ENCODE measurements at places on chromosomes 7 and 10.

- no peak for DNase-seq
Measured at GRCh38 chr10:71040846-71041605, 152.7 kb upstream of the PCBD1 start.

- DNase-seq = no peak
Measured at GRCh38 chr10:100730725-100731406, 14.5 kb upstream of the PAX2 start.

DNA sequence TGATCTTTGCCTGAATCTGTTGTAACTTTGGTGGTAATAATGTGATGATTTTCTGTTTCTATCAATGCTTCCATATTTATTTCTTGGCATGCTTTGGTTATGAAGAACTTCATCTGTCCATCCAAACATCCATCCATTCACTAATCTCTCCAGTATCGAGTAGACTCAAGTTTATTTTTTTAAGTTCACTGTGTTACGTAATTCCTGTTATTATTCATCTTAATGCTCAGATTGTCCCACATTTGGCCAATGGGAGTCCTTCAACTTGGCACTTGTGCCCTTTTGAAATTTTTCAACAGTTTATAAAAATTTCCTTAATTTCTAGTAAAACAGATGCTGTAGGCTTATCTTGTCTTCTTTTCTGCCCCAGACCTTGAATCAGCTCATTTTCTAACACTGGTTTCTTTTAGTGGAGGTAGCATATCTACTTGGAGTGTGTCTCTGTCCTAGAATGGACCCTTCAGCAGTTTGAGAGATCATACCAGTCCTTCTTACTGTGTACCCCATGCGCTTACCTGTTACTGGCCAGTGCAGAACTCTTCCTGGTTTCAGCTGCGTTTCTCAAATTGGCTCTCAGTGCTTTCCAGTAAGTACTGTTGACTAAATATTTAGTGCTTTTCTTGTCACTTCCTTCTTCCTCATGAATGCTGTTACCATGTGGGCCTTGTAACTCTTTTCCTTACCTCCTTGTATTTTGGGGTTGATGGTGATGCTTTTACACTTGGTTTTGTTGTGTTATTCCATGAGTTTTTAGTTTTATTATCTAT lies 100.8 kb downstream of the MLLT10 start:
- DNase-seq = no peak

GRCh38 chr10:125936331-125936730 lies 40.0 kb downstream of the FANK1 start:
- no peak for DNase-seq

- no peak for DNase-seq
Measured at GRCh38 chr10:88755753-88756152, 4.1 kb upstream of the LIPN start.

DNA sequence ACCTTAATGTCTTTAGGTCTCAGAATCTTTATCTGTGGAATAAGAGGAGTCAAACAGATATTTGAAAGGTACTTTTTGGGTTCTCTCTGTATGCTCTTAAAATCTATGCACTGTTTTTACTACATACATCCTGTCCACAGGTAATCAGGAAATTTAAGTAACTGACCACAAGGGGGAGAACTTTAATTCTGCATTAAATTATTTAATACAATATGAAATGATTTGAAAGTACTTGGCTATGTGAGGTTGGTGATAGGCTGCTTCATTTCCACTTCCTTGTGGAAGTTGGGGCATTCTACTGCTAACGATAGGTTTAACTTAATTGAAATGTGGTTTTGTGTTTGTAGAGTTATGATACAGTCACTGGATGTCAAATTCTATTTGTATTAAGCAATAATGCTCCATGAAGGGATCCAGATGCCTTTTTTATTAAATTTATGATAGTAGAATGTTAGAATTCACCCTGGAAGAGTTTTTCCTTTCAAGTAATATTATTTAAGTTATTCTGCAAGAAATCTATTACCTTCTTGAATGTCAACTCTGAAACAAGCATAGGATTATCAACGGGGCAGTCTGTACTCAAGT lies 6.0 kb downstream of the TEX47 start:
- DNase-seq = no peak

- no peak for DNase-seq
Measured at GRCh38 chr7:69301253-69301652, 297.0 kb upstream of the AUTS2 start.

- DNase-seq = no peak
Measured at GRCh38 chr7:55397617-55398016, 32.5 kb downstream of the LANCL2 start.

DNA sequence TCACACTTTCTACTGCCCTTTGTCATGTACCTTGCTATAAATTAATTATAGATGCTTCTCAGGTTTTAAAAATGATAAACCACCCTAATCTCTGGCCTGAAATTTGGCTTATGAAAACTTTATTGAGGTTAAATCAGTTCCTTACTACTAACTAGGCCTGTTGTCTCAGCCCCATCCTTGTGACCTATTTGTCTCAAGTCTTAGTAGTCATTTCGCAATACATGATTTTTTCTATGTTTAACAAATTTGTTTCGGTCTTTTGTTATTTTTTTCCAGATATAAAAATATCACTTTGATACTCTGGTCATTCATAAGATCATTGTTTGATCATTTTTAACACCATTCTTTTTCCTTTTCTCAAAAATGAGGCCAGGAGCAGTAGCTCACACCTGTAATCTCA lies 411.6 kb downstream of the GFRA1 start:
- DNase-seq = no peak

DNA sequence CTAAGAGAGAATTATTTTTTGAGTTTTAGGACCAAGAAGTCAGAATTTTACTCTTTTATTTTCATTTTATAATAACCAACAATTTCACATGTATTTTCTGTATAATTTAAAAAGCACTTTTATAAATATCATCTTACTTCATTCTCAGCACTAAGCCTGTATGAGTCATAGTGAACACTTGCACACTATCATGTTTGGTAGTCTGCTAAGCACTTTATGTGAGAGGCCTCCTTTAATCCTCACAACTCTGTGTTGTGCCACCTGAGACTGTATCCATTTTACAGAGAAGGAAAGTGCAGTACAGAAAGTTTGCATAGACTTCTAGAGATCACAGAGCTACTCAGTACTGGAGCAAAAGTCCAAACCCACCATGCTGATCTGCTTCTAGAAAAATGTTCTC lies 939.6 kb downstream of the NRG3 start:
- no peak for DNase-seq

GRCh38 chr7:77327067-77327931 lies 88.8 kb downstream of the GSAP start:
- no peak for DNase-seq

DNA sequence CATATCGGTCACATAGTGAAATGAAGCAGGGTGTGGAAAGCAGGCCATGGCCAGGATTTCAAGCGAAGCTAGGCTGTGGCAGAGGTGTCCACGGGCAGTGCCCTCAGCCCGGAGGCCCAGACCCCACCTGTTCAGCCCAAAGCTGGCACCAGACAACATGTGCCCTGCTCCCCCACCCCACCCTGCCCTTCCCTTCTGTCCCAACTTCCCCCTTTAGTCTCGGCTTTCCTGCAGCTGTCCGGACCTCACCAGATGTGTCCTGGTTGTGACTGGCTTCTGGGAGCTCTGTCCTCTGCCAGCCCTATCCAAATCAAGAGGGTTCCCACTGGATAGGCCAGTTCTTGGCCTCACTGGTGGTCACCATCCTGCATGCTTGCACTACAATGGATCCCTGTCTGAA lies 37.3 kb downstream of the ADAM12 start:
- no peak for DNase-seq

- DNase-seq = no peak
Measured at GRCh38 chr10:22321156-22321923, 441 bp downstream of the BMI1 start.

DNA sequence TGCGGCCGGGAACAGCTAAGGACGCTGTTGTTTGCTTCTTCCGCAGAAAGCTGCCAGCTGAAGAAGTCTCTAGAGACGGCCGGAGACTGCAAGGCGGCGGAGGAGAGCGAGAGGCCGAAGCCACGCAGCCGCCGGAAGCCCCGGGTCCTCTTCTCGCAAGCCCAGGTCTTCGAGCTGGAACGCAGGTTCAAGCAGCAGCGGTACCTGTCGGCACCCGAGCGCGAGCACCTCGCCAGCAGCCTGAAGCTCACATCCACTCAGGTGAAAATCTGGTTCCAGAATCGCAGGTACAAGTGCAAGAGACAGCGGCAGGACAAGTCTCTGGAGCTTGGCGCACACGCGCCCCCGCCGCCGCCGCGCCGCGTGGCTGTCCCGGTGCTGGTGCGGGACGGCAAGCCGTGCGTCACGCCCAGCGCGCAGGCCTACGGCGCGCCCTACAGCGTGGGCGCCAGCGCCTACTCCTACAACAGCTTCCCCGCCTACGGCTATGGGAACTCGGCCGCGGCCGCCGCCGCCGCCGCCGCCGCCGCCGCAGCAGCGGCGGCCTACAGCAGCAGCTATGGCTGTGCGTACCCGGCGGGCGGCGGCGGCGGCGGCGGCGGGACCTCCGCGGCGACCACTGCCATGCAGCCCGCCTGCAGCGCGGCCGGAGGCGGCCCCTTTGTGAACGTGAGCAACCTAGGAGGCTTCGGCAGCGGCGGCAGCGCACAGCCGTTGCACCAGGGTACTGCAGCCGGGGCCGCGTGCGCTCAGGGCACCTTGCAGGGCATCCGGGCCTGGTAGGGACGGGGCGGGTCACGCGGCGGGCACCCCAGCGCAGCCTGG lies 2.4 kb downstream of the NKX2-3 start:
- DNase-seq = no peak

DNA sequence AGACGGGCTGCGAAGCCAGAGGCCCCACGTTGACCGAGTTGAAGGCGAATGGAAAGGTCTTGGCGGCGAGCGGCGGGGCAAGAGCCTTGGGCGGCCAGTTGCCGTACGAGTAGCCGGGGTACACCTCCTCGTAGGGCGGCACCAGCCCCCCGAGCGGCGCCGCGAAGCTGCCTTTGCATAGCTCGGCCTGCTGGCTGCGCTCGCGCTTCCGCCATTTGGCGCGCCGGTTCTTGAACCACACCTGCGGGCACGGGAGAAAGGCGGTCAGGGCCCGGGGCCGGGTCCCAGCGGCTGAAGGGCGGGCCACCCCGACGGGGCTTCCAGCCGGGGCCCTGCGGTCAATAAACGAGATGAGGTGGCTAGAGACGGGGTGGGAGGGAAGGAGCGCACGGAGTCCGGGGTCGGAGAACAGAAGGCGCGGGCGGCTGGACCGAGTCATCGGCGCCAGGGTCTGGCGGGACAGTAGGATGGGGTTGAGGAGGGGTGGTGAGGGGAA lies 4.8 kb downstream of the ELOVL3 start:
- DNase-seq = no peak

DNA sequence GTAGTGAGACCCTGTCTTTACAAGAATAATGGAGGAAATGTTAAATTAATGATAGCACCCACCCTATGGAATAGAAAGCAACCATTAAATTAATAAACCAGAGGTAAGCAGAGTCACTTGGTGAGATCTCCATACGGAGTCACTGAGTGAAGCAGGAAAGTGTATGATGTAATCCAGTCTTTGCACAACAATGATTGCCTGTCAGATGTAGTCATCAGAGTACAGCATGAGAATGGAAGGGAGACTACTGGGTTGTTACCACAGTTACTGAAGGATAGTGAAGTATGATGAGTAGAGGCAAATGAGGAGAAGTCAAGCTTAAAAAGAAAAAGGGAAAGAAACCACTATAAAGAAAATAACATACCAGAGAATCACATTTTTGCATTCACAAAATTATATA lies 371.9 kb upstream of the SHH start:
- DNase-seq = no peak

DNA sequence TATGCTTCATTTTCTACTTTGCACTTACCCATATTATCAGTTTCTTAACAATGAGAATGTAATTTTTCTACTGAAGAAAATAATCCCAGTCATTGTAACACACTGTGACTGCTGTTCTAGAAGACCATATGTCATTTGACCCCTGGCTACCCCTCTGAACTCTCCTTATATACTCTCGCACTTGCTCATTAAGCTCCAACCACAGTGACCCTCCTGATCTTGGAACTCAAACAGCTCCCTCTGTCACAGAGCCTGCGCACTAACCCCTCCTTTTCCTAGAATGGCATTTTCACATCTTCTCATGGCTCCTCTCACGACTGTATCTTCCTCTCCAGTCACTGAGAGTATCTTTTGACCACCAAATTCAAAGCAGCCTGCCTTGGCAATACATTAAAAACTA lies 169.7 kb downstream of the CACNA2D1 start:
- no peak for DNase-seq

- no peak for DNase-seq
Measured at GRCh38 chr10:68171539-68172080, 60.3 kb downstream of the ATOH7 start.

- DNase-seq = no peak
Measured at GRCh38 chr7:39946693-39947092, 3.4 kb upstream of the CDK13 start.

- no peak for DNase-seq
Measured at GRCh38 chr7:111098011-111098925, 7.3 kb downstream of the LRRN3 start.
